Transverse colon (tissue), 4 donors: ENCODE measurements at places on chromosomes 5 and 9. TPM values are rescaled to one million over a fixed set of nuclear protein-coding genes. Genes with fewer than 3 reads are reported as not detected.
A peak's percentile ranks its signal among the peaks of the same experiment; 100 is the strongest.

ABO gene
- total RNA-seq = 117 TPM

ZNF483 gene
- 2.8 TPM for total RNA-seq

SLC6A7 gene
- total RNA-seq = 19.5 TPM

COL15A1 gene
- 4.6 TPM for total RNA-seq

TMEM174 gene
- not detected for total RNA-seq

PCDHGA9 gene
- 4.6 TPM for total RNA-seq

HTR1A gene
- not detected for total RNA-seq

TMEM215 gene
- total RNA-seq = not detected

RLN2 gene
- total RNA-seq = not detected

NUDT2 gene
- 1.9 TPM for total RNA-seq

G3BP1 gene
- total RNA-seq = 35.4 TPM

EIF4E1B gene
- not detected for total RNA-seq

LURAP1L gene
- 19.1 TPM for total RNA-seq

GRCh38 chr9:109311286-109311685 is 9.6 kb downstream of the EPB41L4B start:
- no peak for DNase-seq

- no peak for DNase-seq
These were observed 148.2 kb upstream of the SLC12A2 start for GRCh38 chr5:127935398-127935797.

- DNase-seq = peak; percentile 62
These were observed 20.5 kb downstream of the SWI5 start for GRCh38 chr9:128296340-128297220.

DNA sequence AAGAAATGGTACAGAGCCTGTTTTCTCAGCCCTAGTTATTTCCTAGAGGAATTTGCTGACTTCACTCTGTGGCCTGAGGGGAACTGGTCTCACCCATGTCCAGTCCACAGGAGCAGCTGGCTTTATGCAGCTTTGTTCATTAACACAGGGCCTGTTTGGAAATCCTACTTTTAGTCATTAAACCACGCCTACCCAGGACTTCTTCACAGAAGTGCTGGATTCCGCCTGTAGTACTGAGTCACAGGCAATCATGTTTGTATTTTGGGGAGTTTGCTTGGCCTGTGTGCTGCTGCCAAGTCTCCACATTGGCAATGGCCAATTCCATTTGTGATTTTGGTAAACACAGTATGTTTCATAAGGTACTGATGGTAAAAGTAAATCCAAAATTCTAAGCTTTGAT is 52.8 kb downstream of the CTNND2 start:
- no peak for DNase-seq

DNA sequence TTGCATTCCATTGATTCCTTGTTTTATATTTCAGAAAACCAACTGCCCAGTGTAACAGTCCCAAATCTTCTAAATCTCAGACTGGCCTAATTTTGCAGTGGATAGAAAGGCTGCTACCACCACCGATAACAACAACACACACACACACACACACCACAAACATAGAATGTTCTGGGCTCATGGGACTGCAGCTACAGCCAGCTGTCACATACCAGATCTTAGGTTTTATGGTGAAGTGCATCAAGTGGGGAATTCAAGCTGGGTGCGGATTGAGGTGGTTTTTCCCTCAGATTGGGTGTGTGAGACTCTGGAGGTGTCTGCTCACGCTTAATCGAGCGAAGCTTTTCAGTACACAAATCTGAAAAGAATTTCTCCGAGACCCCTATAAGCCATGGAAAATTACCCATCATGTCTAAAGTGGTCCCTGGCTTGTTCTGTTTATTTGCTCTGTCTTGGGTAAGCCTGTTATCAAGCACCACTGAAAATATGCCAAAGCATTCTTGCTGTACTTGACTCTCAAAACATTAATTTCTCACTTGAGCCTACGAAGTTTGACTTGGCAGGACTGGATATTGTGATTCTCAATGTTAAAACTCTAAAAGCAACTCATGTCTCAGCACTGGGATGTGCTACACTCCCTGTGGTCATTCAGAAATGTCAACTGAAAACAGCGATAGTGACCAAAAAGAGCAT is 71.1 kb downstream of the ALDH7A1 start:
- DNase-seq = no peak

DNA sequence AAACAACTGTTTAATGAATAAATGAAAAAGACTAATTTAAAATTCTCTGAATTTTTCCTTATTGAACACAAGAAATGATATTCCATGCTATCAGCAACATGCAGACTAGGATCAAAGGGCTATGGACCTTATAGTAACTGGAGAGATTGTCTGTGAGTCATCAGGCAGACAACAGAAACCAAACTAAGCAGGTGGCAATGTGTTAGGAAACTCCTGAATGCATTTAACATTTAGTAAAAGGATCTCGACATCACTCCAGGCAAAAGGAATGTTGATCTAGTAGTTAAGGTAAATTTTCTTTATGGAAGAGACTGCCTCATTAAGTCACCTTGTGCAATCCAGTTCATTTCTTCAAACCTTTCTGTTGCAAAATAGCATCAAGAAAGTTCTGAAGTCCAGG is 58.4 kb downstream of the ARL15 start:
- no peak for DNase-seq

DNA sequence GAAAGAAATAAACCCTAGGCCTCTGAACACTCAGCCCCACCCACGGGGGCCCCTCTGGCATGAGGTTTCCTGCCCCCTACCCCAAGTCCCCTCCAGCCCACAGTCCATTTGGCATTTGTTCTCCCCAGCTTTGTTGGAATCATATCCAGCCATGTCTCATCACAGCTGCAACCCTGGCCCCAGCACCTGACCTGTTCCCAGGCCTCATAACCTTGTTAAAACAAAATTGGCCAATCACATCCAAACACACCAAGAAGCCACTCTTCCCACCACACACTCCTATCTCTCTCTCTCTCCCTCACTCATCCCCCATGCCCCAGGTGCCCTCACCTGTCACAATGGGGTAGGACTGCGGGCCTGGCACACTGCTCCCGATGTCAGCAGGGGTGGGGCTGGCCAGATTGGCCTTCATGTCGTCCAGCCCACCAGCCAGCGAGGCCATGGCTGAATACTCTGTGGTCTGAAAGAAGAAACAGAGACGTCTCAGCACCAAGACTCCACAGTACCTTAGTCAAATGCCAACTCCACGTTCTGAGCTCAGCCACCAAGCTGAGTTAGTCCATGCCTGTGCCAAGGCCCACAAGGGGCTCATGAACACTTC is 110.9 kb downstream of the PAX5 start:
- DNase-seq = no peak

GRCh38 chr9:4762108-4762885 is 21.3 kb upstream of the AK3 start:
- DNase-seq = peak; percentile 89

- no peak for DNase-seq
These were observed 5.3 kb downstream of the LMBRD2 start for GRCh38 chr5:36146390-36146789.

GRCh38 chr9:132935026-132935425 is 9.4 kb downstream of the TSC1 start:
- no peak for DNase-seq

DNA sequence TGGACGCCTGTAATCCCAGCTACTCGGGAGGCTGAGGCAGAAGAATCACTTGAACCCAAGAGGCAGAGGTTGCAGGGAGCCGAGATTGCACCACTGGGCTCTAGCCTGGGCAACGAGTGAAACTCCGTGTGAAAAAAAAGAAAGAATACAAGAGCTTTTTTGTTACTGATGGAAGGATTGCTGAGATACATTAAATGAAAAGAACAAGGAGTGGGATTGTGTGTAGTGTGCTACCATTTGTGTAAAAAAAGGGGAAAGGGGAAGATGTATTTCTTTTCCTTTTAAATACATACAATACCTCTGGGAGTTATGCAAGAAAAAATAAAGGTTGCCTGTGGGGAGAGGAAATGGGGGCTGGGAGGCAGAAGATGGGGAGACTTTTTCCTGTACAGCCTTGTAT is 14.7 kb upstream of the GARNL3 start:
- no peak for DNase-seq

- no peak for DNase-seq
These were observed 93.3 kb downstream of the EFNA5 start for GRCh38 chr5:107577394-107577950.

GRCh38 chr9:113963017-113963620 is 87.0 kb downstream of the ZNF618 start:
- peak; percentile 63 for DNase-seq

GRCh38 chr9:134026981-134027380 is 1.7 kb downstream of the BRD3OS start:
- no peak for DNase-seq

DNA sequence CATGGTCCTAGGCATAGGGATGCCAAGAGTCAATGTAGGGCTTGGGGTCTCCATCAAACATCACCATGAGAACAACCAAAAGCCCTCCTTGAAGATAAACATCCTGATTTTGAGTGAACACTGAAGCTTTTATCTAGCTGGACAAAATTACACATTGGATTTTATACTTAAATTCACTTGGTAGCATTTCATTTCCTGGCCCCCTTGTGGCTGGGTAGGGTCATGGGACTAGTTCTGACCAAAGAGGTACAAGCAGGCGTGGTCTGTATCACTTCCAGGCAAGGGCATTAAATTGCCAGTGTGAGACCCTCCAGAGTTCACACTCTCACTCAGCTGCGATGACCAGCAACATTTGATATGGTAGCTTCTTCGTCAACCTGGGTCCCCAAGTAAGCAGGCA is 320.3 kb downstream of the ACTL7B start:
- DNase-seq = peak; percentile 24

GRCh38 chr9:136965771-136966484 is 11.4 kb upstream of the PTGDS start:
- no peak for DNase-seq

DNA sequence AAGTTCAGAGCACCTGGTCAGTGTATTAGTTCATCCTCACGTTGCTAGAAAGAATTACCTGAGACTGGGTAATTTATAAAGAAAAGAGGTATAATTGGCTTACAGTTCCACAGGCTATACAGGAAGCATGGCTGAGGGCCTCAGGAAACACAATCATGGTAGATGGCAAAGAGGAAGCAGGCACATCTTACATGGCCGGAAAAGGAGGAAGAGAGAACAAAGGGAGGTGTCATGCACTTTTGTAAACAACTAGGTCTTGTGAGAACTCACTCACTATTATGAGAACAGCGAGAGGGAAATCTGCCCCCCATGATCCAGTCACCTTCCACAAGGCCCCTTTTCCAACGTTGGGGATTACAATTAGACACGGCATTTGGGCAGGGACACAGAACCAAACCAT is 28.8 kb upstream of the CAVIN4 start:
- no peak for DNase-seq

DNA sequence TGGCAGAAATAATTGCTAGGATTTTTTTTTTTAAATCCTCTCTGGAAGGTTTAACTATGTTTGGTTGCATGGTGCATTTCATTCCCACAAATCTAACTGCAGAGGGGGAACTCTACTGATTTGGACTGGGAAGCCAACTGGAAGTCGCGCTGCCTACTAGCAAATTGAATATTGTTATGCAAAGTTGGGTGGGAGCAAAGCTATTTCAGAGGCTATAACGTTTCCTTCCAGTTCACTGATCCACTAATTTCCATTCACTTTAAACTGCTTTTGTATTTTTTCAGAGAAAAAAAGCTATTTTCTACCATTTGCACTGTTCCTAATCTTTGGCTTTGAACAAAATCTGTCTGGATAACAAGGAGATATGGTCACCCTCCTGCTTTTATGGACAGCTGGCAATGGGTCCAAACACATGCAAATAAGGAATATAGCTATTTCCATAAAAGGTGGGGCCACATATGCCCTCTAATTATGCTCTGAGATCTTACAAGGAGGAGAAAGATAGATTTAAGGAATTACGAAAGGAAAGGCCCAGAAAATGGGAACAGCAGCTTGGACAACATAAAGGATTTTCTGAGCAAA is 40.1 kb downstream of the MACIR start:
- DNase-seq = no peak

GRCh38 chr5:178551059-178551458 is 39.1 kb downstream of the COL23A1 start:
- no peak for DNase-seq

- no peak for DNase-seq
These were observed 82.9 kb downstream of the TMEM215 start for GRCh38 chr9:32866273-32866672.

DNA sequence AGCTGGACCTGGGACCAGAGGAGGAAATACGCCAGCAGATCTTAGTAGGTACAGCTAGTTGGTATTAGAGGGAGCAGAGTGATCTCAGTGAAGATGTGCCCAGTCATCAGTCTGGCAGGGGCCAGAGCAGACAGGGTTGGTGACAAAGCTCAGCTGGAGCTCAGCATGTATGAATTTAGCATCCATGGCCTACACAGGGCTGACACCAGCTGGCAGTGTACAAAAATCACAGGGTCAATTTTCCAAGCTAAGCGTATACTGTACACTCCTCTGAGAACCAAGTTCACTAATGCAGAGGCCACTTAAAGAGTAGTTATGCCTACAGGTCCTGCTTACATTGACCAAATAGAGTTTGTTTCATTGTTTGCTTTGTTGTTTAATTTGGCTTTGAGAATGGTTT is 146.6 kb downstream of the SLC24A2 start:
- no peak for DNase-seq

GRCh38 chr5:138966236-138966985 is 91.3 kb upstream of the LRRTM2 start:
- DNase-seq = no peak

DNA sequence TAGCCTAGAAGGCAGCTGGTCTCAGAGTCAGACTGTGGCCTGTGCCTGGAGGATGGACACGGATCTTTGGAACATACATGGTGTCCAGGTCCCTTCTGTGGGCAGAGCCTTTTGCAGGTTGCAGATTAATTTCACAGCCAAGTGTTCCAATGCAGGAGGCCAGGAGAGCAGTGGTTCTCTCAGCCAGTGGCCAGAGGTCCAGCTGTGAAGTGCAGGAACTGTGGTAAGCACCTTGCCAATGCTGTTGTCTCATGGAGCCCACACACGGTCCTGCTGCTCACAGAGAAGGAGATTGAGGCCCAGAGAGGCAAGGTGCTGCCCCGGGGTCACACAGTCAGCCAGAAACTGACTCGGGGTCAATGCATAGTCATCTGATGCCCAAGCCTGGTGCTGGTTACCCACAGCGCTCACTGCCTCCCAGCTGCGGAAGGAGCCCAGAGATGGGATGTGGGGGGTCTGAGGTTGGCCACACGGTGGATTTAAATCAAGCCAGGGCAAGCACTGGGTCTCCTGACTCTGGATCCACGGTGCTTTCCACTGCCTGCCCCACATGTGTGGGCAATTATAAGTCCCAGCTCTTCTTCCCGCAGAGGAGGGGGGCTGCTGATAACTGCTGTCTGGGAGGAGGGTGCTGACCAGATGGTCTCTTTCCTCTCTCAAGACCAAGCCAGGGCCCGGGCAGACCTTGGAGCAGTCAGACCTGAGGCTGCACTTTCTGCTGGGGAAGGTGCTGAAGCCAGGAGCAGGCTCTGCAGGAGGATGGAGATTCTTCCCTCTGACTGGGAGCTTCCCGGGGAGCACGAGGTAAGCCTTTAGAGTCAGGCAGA is 2.8 kb downstream of the PDGFRB start:
- no peak for DNase-seq

- peak; percentile 48 for DNase-seq
These were observed 8.8 kb upstream of the TENT4A start for GRCh38 chr5:6704361-6704851.
